ENCODE measurements at places on chromosomes 13 and 19.
A peak's percentile ranks its signal among the peaks of the same experiment; 100 is the strongest.

GRCh38 chr19:40355975-40356680, 7.6 kb downstream of the PLD3 start:
- no peak for ATAC-seq

- ATAC-seq, result peak; percentile 93
Measured at GRCh38 chr13:27321468-27322431, 51.1 kb downstream of the RASL11A start.

DNA sequence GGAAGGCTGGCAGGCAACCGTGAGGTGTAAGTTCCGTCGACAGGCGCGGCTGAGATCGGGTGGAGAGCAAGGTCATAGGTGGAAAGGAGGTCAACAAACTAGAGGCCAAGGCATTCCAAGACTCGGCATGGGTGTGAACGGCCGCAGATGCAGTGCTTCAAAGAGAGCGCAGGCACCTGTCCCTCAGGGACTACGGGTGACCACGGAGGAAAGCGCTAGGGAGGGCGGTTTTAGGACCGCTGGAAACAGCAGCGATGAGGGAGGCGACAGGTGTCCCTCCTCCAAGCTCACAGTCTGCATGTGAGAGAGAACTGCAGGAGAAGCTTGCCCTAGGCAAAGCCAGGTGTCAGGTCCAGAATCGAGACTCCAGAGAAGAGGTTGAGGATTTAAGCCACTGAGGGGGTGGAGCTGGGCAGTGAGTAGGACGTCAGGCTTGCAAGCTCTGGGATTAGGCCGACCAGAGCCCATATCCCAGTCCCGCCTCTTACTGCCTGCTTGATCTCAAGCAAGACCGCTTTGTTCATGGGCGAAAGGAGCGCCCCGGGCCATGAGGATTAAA, 1.6 kb upstream of the MLNR start:
- ATAC-seq, result no peak

- peak; percentile 82 for ATAC-seq
Measured at GRCh38 chr19:6066661-6067646, 43.3 kb downstream of the RFX2 start.

GRCh38 chr19:44890366-44891015, 563 bp upstream of the TOMM40 start:
- ATAC-seq, result peak; percentile 79
